ENCODE measurements at places on chromosomes 6 and 20. TPM values are rescaled to one million over a fixed set of nuclear protein-coding genes. Genes with fewer than 3 reads are reported as not detected.

Gene SSTR4
- polyA plus RNA-seq, result 0.14 TPM

Gene HLA-DQA2
- not detected for polyA plus RNA-seq

Gene PGC
- 0.26 TPM for polyA plus RNA-seq

Gene SLC35D3
- polyA plus RNA-seq, result 0.19 TPM

Gene ZNF165
- polyA plus RNA-seq, result 5.4 TPM

Gene OPN5
- polyA plus RNA-seq, result 0.72 TPM

Gene FAM229B
- 47.9 TPM for polyA plus RNA-seq

Gene COL20A1
- 0.26 TPM for polyA plus RNA-seq

Gene NR2E1
- not detected for polyA plus RNA-seq

Gene TMEM244
- not detected for polyA plus RNA-seq

Gene CST1
- not detected for polyA plus RNA-seq

DNA sequence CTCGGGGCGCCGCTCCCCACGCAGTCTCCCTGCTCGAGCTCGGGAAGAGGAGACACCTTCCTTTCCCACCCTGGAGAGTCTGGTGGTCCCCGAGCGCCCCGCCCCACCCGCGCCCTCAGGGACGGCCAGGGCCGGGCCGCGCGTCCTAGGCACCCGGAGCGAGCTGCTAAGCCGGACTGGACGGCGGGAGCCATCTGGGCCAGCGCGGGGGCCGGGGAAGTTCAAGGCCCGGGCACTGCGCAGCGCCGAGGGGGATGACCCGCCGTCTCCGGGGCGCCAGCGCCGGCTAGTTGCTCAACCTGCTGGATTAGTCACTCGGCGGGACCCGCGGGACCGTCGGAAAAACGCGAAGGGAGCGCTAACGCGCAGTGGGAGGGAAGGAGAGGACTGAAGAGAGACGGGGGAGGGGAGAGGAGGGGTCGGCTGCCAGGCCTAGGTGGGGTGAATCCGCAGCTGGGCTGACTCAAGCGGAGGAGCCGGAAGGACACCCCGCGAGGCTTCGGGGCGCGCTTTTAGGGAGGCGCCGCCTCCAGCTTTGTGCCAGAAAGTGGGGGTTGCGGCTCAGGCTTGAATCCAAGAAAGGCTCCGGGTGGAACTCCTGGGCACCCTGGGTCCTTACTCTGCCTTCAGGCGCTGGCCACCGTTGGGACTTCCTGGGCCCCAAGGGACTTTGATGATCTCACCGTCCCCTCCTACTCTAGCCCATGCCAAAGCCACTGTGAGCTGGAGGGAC lies 75.7 kb upstream of the FOXP4 start:
- DNase-seq, result no peak

DNA sequence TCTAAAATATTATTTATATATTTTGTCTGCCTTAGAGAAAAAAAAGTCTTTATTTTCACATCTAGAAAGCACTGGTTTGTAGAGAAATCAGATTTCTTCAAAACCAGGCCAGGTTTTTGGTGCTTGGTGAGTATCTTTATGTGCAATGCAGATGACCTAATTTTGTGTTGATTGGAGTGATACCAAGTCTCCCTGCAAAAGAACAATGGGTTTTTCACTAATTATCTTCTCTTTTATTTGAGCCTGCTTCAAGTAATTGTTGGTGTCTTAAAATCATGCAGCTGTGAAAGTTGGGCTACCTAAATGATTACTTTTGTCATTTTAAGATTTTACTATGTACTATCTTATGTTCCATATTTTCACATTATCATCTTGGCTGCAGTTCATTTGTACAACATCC lies 874.7 kb downstream of the TFAP2A start:
- no peak for DNase-seq

DNA sequence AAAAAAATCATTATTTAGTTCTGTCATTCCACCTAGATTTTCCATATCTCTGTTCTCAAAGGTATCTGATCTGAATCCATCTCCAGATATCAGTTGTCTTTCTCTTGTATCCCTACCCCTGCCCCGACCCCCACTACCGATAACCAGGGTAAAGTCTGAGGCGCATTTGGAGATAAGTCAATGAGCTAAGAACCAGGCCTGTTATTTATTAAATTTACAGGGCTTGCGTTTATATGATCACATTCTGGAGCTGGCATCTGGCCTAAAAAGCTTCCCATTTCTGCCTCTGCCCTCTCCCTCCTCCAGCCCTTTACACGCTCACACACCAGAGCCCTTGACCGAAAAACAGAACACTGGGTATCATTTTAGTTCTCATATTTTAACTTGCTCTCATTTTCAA lies 144.7 kb downstream of the ALDH8A1 start:
- no peak for DNase-seq

DNA sequence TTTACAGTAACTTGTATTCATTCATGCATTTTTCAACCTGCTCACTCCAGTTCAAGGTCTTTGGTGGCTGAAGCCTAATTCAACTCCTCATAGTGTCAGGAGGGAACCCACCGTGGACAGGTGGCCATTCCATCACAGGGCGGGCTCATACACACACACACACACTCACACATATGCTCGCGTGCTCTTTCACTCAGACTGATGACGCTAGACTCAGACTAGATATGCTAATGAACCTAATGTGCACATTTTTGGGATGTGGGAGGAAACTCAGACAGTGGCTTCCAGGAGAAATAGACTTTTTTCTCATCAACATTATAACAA lies 56.7 kb downstream of the TRIM27 start:
- DNase-seq, result no peak

DNA sequence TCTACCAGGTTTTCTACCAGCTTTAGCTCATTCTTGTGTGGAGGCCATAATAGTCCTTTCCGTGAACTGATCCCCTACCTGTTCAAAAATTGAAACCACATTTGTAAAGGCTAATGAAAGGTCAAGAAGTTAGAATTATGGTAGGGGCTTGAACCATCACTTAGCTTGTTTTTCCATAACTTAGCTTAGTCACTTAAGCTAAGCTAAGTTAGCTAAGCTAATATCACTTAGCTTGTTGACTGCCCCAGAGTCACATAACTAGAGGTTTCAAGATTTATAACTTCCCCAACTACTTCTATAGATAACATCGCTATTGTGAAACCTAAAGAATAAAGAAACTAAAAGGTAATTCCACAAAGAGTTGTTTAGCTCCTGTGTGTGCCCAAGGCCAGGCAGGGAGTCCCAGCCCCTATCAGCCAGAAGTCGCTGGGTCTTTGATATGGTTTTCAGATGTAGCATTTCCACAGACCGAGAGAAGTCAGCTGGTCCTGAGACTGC lies 131.8 kb downstream of the VEGFA start:
- DNase-seq, result no peak

GRCh38 chr6:158410784-158411183 lies 98.5 kb downstream of the TULP4 start:
- DNase-seq, result no peak

GRCh38 chr6:52872031-52872430 lies 31.4 kb upstream of the GSTA5 start:
- no peak for DNase-seq

GRCh38 chr6:5763871-5764270 lies 242.9 kb downstream of the NRN1 start:
- no peak for DNase-seq

DNA sequence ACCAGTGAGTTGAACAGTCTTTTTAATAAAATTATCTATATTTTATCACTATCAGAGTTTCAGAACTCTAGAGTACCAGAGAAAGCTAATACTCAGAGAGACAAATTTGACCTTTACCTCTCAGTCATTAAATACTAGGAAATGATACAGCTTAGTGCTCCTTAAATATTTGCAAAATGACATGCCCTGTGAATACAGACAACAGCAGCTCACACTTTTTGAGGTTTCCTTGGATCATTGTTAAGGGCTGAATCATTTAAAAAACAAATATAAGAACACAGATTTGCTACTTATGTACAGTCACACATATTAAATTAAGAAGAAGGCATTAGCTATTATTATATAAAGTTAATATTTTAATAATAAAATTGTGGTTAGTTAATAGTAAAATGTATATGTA lies 1158.7 kb upstream of the EYS start:
- DNase-seq, result no peak

- no peak for DNase-seq
Observed at GRCh38 chr6:80988892-80989291, 763.6 kb downstream of the TENT5A start.

DNA sequence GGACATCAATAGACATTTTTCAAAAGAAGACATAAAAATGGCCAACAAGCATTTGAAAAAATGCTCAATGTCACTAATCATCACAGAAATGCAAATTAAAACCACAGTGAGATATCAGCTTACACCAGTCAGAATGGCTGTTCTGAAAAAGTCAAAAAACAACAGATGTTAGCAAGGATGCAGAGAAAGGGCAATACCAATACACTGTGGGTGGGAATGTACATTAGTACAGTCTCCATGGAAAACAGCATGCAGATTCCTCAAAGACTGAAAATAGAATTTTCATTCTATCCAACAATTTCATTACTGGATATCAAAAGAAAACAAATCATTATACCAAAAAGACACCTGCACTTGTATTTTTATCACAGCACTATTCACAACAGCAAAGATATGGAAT lies 85.3 kb downstream of the DCDC2 start:
- DNase-seq, result no peak

- no peak for DNase-seq
Observed at GRCh38 chr6:33991610-33992009, 154.3 kb downstream of the GRM4 start.

- no peak for DNase-seq
Observed at GRCh38 chr6:169188475-169188874, 65.2 kb downstream of the THBS2 start.

DNA sequence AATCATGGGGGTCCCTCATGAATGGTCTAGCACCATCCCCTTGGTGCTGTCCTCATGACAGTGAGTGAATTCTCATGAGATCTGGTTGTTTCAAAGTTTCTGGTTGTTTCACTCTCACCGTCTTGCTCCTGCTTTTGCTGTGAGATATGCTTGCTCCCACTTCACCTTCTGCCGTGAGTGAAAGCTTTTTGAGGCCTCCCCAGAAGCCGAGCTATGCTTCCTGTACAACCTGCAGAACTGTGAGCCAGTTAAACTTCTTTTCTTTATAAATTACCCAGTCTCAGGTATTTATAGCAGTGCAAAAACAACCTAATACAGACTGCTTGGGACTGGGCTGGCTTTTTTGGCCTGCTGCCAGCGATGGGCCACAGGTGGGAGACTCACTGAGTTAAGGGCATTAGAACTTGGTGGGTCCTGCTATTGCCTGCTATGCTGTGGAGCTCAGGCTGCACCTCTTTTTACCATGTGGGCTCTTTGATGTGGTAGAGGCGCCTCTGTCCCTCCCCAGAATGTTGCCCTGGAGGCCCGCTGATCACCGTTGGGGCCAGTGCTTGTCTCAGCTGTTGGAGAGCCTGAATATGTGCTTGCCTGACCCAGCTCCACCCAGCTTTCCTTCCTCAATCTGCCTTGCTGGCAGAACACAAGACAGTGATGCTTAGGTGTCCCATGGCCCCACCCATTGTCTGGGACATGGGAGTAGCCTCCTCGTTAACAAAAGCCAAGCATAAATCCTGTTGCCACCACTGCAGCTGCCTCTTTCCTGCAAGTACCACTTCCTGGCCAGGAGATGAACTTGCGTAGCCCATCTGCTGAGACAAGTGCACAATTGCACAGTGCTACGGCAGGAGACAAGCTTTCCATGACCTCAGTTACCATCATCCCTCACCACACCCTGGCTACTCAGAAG lies 47.1 kb downstream of the IGF2R start:
- no peak for DNase-seq

DNA sequence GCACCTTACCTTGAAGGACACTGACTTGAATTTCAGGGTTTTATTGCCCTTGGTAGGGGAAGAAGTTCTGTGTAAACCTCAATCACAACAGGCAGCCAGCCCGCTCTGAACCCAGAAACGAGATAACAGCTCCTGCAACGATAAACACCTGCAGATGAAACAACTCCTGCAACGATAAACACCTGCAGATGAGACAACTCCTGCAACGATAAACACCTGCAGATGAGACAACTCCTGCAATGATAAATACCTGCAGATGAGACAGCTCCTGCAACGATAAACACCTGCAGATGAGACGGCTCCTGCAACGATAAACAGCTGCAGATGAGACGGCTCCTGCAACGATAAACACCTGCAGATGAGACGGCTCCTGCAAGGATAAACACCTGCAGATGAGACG lies 54.0 kb upstream of the TBXT start:
- DNase-seq, result no peak

- no peak for DNase-seq
Observed at GRCh38 chr20:29427201-29428060, 1830.0 kb upstream of the DEFB115 start.

- no peak for DNase-seq
Observed at GRCh38 chr20:51995551-51995951, 193.2 kb upstream of the SALL4 start.

DNA sequence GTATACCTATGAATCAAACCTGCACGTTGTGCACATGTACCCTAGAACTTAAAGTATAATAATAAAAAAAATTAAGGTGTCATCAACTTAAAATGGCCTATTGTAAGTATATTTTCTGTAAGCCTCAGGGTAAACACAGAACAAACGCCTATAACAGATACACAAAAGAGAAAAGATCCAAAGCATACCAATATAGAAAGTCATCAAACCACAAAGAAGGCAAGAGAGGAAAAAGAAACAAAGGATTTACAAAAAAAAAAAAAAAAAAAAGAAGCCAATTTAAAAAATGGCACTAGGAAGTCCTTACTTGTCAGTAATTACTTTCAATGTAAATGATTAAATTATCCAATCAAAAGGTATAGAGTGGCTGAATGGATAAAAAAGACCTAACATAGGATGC lies 24.6 kb upstream of the ASF1A start:
- no peak for DNase-seq

GRCh38 chr6:106628658-106629102 lies 618 bp downstream of the RTN4IP1 start:
- DNase-seq, result no peak

DNA sequence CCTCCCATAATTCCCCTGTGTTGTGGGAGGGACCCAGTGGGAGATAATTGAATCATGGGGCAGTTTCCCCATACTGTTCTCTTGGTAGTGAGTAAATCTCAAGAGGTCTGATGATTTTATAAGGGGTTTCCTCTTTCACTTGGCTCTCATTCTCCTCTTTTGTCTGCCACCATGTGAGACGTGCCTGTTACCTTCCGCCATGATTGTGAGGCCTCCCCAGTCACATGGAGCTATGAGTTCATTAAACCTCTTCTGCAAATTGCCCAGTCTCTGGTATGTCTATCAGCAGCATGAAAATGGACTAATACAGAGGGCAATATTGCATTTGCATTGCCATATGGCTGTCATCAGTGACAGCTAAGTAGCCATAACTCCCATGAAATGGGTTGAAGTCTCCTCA lies 63.2 kb downstream of the ZNF217 start:
- no peak for DNase-seq
